ENCODE measurements at places on chromosomes 4 and X.

DNA sequence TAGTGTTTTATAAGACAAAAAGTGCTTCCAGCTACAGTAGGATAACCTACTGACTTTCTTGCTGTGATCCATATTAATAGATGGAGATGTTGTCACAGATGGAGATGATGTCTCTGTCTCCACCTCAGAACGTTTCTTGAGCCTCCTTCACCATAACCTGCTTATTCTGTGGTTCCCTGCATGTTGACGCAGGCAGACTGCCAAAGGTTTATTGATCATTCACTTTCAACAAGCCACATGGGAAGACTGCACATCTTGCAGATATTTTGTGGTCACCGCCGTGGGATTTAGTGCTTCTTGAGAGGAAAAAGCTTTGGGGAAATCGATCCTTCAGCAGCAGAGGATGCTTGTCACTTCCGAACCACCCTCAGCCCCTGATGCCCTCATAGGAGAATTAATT lies 943.0 kb upstream of the PRKX start:
- DNase-seq: no peak

DNA sequence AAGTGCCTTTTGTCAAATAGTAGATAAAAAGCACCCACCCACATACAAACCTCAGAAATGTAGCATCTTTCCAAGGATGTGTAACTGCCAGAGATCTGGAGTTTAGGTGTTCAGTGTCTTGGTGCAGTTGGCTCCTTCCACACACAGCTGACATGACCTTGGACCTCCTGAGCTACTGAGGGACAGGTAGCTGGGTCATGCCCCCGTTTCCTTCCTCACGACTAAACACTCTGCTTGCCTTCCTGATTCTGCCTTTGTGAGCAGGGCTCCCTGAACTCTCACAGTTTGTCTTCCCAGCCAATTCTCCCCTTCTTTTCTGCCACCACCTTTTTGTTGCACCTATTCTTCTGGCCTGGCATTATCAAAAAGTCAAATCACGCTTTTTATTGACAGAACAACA lies 10.2 kb upstream of the RUFY3 start:
- DNase-seq: no peak

GRCh38 chr4:26687728-26688127 lies 103.8 kb downstream of the TBC1D19 start:
- no peak for DNase-seq

- DNase-seq: no peak
Observed at GRCh38 chrX:88424541-88424940, 322.5 kb upstream of the CPXCR1 start.

GRCh38 chr4:88675543-88675942 lies 22.1 kb downstream of the NAP1L5 start:
- no peak for DNase-seq

All from stimulated activated CD4-positive, alpha-beta T cell treated with anti-CD3 and anti-CD28 coated beads, Interleukin-4, amount 100 ng/mL, for 1 hour (primary cell).